HS-5 (cell line): ENCODE measurements at places on chromosomes 1 and 21.

- no peak for DNase-seq
Observed at GRCh38 chr1:5818755-5819154, 173.5 kb downstream of the NPHP4 start.

GRCh38 chr1:227951624-227952373, 4.1 kb upstream of the WNT9A start:
- no peak for DNase-seq

- no peak for DNase-seq
Observed at GRCh38 chr1:201126832-201127754, at the start of gene ASCL5. Gene ASCL5, minus strand, starts transcription at chr1:201127184. Its CDS starts 11,812 bp downstream, at chr1:201115372.

GRCh38 chr1:229671310-229671709, 45.3 kb downstream of the URB2 start:
- DNase-seq, result no peak

DNA sequence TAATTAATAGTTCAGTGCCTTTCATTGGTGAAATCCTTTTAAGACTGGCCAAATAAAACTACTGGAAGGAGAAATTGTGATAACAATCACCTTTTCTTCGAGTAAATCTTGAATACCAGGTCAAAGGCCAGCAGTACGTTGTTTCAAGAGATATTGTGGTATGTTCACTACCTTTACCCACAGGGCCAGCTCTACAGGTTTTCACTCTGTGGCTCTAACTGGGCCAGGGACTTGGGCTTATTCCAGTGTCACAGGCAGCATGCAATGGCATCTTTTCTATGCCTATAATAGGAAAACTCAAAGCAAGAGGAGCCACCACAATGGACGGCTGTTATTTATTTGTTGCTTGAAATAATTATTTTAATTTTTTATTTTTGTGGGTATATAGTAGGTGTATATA, 26.8 kb upstream of the LRIF1 start:
- no peak for DNase-seq

GRCh38 chr1:30782361-30783255, 25.0 kb upstream of the LAPTM5 start:
- no peak for DNase-seq

GRCh38 chr21:42426424-42426823, 22.7 kb downstream of the UBASH3A start:
- no peak for DNase-seq

DNA sequence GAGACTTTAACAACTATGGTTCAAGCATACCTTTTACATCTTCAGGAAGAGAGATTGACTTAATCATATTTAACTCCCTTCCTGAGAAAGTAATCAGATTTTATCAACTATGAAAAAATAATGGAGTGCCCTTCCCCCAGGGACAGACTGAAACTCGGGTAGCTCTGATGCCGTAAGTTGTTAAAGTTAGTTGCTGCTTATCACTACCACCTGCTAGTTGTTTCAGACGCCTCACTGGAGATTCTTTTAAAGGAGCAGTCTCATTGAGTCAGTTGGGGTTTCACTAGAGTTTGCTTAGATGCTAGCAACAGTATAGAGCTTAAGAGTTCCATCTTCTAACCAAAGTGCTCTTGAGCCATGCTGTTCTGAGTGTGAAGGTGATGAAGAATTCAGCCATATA, 17.0 kb upstream of the TRAF5 start:
- DNase-seq, result no peak

DNA sequence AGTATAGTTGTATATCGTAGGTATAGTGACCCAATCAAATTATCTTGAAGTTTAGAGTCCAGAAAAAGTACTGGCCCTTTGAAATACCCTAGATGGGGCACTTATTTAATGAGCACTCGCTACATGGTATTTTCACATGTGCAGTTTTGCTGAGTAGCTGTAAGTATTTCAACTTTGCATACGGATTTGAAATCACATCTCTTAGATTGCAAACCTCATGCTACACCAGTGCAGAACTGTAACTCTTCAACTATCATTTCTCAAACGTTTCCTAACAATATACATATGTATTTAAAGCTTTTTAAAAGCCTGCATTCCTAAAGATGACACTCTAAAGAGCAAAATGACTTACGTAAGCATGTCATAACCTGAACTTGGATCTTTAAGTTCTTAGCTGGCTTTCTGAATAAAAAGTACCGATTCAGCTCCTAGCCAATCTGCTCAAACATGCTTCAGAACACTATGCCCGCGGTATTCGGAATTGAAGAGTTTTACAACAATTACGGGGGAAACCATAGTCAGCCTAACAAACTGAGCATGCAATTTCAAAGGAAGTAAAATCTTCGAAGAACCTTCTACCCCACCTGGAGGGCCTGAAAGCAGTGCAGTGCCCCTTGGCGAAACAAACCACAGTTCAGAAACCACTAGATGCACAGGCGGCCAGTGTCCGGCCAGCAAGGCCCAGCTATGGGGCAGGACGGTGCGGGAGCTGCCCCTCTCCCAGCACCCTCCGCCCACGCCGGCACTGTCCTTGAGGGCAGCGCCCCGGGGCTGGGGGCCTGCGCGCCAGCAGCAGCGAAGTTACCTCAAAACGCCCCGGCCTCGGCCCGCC, 863 bp downstream of the FH start:
- DNase-seq, result no peak
